Heart left ventricle (tissue), 16 donors: ENCODE measurements at places on chromosomes 6 and 20. TPM values are rescaled to one million over a fixed set of nuclear protein-coding genes. Genes with fewer than 3 reads are reported as not detected.
A peak's percentile ranks its signal among the peaks of the same experiment; 100 is the strongest.

- DNase-seq = no peak
These were observed 21.9 kb upstream of the IPCEF1 start for GRCh38 chr6:154378518-154378917.

DNA sequence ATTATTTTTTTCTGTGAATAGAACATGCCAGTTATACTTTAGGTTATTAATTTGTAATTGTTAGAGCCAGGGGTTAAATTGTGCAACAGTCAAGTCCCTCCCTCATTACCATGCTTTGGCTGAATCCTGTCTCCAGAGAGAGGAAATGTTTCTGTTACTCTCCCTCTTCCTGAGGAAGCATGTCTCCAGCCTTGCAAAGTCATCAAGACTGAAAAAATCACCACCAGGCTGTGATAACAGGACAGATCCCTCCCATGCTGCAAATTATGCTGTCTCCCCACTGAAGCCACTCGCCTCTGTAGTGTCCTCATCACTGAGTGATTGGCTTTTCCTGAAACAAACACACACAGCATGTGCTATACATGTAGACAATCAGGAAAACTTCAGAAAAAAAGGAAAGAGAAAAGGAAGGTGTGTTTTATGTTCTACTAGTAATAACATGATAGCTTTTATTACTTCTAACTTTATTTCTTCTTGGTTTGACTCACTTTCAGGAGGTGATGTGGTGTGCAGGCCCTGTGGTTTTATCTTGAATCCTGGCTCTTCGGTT is 290.0 kb upstream of the JAG1 start:
- no peak for DNase-seq

DNA sequence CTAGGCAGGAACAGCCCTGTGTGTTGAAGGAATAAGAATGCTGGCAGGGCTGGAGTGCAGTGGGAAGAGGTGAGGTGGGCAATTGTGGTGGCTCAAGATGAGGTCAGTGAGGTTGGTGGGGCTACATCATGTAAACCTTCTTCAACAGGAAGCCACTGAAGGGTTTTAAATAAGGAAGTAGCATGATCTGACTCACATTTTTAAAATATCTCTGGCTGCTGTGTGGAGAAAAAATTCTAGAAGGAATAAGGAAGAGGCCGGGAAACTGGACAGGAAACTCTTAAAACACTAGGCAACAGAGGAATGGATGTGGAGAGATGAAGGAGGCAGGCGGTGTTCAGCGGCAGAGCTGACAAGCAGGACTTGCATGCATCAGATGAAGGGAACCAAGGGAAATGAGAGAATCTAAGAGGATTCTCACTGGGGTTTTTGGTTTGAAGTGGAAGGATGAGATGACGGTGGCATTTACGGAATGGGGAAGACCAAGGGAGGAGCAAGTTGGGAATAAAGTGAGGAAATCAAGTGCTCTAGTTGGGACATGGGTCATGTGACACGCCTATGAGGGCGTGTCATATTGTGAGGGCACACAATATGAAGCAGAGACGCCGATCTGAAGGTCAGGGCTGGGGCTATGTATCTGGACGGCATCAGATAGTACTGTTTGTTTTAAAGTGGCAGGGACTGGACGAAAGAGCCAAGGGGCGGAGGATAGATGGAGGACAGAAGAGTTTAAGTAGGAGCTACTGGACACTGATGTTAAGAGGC is 18.2 kb downstream of the TMEM242 start:
- DNase-seq = no peak

DNA sequence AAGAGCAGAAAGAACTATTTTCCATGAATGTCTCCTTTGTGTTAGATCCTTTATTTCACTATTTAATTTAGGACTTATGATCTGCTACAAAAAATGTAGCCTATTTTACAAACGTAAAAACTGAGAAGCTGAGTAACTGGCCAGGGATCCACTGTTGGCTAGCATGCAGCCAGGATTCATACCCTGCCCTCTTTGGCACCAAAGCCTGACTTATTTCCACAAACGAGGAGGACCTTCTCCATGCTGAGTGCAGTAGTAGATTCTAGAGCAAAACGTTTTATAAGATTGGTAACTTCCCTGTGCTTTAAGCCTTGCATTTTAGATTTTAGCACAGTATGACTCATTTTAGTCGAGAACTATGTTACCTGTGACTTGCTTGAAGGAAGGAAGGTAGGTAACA is 74.3 kb downstream of the NCOA7 start:
- DNase-seq = no peak

- no peak for DNase-seq
These were observed 15.8 kb downstream of the MAN1A1 start for GRCh38 chr6:119333707-119334295.

The KLC4 gene
- total RNA-seq = 18.8 TPM

The XKR7 gene
- not detected for total RNA-seq

The TRIM10 gene
- not detected for total RNA-seq

DNA sequence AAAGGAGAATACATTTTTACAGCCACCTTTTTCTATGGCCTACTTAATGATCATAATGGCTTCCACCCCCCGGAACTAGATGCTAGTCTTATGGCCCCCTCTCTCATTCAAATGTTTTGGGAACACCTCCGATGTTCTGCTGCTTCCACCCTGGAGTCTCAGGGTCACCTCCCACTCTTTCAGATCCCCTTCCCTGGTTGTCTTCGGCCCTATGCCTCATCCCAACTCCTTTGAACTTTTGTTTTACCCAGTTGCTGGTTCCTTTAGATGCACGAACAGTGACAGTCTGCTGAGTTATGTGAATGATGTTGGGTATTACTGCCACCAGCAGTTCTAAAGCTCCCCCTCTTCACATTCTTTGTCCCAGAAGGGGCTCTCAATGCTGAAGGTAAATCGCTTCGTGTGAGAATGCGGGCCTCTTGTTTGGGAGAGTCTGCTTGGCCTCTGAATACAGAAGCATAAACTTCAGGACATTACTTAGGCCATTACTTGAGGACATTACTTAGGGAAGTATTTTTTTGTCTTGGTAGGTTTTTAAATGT is 309.1 kb downstream of the SOX4 start:
- no peak for DNase-seq

The POM121L2 gene
- not detected for total RNA-seq

GRCh38 chr20:51411870-51412269 is 130.6 kb downstream of the NFATC2 start:
- no peak for DNase-seq

DNA sequence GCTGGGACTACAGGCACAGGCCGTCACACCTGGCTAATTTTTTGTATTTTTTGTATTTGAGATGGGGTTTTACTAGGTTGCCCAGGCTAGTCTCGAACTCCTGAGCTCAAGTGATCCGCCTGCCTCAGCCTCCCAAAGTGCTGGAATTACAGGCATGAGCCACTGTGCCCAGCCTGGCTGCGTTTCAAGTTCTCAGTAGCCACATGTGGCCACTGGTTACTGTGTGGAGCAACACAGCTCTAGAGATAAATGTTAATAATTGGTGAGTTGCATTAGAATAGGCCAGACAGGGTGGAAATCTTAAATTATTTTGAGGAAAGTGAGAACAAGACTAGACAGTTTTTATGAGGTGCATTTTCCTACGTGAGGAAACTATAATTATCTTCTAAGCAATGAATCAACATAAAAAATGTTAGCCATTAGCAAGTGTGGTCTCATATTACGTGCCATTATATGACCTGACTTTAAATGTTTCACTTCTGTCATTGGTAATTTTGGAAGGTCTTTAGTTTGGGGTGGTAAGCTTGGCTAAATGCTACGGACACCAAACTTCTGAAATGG is 129.6 kb downstream of the PLEKHG1 start:
- DNase-seq = no peak

- DNase-seq = peak; percentile 87
These were observed 8.3 kb upstream of the NCOA3 start for GRCh38 chr20:47493175-47493962.

The MMP24 gene
- total RNA-seq = 0.42 TPM

The CDC25B gene
- total RNA-seq = 14.2 TPM

GRCh38 chr20:16806886-16807285 is 58.7 kb downstream of the OTOR start:
- DNase-seq = no peak

- DNase-seq = no peak
These were observed 119.4 kb upstream of the AGPAT4 start for GRCh38 chr6:161393292-161393691.

The EIF6 gene
- 65.0 TPM for total RNA-seq

DNA sequence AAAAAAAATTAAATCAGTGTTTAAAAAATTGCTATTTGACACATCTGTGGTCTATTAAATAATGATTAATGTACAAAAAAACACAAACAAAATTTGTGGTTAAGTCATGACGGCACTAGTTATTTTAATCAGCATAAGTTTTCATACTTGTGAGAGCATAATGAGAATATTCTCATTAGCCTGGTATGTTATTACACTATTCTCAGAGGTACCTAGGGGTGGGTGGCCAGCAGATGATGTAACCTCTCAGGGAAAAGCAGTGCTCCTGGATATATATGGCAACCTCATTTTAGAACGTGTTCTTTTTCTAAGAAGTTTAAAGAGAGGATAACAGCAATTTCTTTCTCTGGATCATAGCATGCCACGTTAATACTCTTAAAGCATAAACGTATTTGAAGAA is 109.2 kb downstream of the GJA1 start:
- no peak for DNase-seq

DNA sequence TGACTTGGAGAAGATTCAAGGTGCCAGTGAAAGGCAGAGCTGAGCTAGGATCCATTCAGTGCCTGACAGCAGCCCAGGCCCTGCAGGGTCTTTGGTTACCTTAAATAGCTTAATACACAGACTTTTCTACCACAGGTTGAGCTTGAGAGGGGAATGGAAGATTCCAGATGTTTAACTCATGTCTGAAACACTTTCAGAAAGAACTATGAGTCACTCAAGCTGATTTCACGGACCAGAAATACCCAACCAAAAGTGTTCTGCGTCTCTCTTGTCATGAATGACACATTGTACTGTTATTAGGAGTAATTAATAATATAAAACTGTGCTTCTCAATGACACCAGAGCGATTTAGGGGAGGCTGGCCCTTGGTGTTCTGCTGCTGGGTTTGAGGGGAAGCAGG is 6.4 kb upstream of the PMEPA1 start:
- no peak for DNase-seq

- DNase-seq = no peak
These were observed 75.5 kb downstream of the NOL4L start for GRCh38 chr20:32509639-32510066.

The SCUBE3 gene
- total RNA-seq = 5.5 TPM

The MRS2 gene
- 61.3 TPM for total RNA-seq

The MANEA gene
- 4.3 TPM for total RNA-seq

DNA sequence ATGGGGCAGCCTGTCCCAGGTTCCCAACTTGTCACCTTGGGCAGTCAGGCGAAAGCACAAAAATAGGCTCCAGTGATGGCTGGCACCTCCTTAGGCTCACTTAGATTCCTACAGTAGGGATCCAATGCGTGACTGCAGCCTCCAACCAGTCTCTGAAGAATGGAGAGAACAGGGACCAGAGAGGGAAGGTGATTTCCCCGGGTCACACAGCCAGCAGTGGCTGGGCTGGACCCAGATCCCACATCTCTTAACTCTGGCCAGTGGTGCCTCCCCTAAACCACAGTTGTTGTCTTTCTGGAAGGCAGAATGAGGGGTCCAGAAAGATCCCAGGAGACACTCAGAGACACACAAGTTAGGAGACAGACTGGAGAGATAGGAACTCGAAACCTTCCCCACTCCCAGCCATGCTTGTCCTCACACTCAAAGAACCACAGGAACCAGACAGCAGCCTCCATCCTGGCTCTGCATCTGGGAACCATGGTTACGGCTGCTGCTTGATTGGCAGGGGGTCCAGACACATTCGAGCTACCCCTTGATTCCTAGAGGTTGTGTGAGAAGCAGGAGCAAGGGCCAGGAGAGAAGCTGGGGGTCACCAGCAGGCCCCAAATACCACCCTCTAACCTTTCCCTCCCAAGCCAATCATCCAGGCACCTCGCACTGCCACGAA is 33.1 kb upstream of the SIRPA start:
- no peak for DNase-seq

- DNase-seq = no peak
These were observed 102.0 kb downstream of the HIVEP1 start for GRCh38 chr6:12114055-12114503.

DNA sequence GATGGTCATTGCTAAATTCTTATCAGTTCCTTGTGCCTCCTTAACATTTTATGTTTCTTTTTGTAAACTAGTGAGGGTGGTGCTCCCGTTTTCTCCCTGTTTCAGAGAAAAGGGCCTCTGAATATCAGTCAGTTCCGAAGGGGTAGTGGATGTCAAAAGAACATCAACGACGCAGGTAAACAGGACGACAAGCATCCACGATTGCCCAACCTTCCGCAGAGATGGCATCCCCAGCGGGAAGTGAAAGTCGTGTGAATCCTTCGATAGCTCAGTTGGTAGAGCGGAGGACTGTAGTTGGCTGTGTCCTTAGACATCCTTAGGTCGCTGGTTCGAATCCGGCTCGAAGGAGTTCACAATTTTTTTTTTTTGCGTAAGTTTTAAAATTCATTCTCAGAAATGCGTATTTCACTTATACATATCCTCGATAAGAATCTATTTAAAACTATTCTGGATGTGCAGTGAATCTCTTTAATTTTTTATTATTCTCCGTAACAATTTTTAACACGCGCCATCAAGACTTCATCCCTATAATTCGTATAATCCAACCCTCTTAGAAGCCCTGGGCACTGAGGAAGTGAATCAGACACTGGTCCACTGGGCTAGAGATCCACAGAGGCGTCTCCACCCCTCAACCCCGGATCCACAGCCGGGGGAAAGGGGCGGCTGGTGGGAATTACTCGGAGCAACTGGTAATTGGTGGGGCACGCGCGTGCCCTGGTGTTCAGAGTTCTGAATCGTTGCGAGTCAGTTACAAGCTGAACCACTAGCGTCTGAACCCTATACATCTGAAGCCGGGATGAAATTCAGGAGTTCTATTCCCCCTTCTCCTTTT is 27.9 kb upstream of the ABT1 start:
- peak; percentile 93 for DNase-seq

DNA sequence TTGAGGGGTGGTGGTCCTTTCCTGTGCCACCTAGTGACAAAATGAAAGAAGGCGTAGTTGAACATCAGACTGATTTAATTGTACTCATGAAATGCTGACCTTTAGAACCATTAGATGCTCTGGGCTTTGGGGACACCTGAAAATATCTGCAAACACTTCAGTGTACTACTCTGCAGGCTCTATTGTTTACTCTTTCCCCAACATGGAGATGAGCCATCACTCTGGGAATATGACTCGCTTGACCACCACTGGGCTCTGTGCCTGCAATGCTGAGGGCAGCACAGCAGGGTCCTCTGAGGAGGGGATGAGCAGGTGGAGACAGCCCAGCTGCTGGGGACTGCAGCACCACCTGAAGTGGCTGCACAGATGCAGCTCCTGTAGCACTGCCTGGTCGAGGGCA is 74.8 kb upstream of the SLC24A3 start:
- DNase-seq = no peak

The GSTA2 gene
- total RNA-seq = not detected
